Suppressor macrophage treated with lipopolysaccharide for 1 hour (primary cell): ENCODE measurements at places on chromosomes 4 and X.
A peak's percentile ranks its signal among the peaks of the same experiment; 100 is the strongest.

DNA sequence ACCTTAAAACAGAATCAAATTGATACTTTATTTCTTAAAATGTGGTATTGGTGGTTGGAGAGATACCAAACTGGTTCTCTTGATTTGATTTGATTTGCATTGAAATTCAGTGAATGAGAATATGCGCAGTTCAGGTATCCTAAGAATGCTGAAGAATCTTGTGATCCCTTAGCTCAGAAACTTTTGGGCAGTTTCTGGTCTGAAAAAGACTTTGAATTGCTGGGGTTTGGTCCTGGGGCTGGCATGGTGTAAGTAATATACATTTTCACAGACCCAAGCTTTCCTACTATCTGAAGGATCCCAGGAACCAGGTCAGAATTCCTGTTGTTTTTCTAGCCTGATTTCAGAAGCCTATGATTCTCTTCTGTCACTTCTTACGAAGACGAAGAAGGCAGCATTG lies 6.6 kb downstream of the RAB33B start:
- no peak for DNase-seq

DNA sequence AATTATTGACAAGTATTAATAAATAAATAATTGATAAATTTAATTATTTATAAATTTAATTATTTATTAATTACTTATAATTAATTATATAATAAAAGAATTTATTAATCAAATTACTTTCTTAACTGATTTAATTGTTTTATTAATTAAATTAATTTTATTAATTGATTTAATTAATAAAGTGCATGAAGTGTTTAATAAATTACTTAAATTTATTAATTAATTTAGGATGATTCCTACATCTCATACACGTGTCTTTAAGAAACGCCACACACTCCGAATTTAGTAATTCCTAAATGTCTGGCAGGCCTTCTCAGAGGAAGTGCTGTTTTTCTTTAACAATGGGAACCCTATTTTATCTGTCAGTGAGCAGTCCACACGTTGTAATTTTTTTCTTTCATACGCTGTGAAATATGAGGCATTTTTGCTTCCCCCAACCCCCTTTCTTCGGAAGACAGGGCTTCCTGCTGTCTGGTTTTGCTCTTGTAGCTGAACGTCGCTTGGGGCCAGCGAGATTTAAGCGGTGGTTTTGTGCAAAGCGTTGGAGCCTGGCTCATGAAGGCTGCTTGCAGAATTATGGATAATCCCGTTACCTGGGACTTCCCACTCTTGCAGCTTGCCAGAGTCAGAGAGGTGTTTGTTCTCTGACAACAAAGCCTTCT lies 46.8 kb downstream of the CRLF2 start:
- peak; percentile 89 for DNase-seq

DNA sequence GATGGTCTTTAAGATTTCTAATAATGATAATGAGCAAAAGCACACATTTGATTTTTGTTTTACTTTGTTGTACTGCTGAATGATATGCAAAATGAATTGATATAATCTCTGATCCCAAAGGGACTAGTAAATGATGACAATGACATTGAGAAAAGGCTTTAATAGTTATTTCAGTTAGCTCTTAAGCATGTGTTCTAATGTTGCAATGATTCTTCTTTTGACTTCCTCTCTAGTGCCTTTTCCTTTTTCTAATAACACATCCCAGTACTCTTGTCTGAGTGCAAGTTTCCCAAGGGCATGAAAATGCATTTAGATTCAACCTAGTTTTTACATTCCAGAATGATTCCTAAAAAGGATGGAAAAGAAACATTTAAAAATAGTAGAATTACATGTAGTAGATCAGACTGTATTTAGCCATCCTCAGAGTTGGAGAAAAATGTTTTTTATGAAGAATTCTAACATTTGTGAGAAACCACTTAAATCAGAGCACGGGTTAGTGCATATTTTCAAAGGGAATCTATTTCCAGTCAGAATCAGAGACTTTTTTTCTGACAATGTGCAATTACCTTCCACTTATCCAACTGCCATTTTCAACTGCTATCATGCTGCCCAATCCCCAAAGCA lies 508.8 kb downstream of the C4orf33 start:
- DNase-seq = no peak

DNA sequence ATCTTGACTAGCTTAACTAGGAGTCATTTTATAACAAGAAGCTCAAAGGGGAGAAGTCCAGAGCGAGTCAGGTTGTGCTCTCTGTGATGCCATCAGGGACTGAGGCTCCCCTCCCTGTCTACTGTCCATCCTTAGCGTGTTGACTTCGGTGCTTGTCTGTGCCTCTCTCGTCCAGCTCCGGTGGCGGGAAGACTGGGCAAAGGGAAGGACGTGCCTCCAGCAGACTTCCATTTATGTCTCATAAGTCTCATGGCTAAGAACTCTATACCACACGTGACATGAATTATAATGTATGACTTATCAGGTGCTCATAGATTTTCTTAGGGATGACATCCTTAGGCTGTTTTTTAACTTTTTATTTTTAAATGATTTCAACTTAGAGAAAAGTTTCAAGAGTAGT lies 92.6 kb upstream of the TLR2 start:
- DNase-seq = no peak

- no peak for DNase-seq
Measured at GRCh38 chr4:169033660-169034059, 23.6 kb upstream of the CBR4 start.

- peak; percentile 30 for DNase-seq
Measured at GRCh38 chr4:171812665-171813525, at the start of gene GALNTL6. Gene GALNTL6, plus strand, starts transcription at chr4:171813404.

DNA sequence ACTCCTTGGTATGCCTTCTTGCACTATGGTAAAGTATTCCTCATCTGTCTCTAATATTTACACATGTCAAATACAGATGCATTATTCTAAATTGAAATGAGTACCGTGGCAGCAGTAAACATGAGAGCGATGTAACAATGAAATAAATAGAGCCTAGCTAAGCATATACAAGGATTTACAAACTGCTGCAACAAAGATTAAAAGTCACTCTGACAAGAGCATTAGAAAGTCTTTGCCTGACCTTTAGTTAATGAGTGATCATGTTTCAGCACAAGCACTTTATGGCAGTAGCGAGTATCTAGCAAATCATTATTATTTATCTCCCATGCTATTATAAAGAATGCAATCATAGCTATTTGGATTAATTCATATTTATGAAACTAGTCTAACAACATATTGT lies 547.0 kb upstream of the NDST4 start:
- no peak for DNase-seq

DNA sequence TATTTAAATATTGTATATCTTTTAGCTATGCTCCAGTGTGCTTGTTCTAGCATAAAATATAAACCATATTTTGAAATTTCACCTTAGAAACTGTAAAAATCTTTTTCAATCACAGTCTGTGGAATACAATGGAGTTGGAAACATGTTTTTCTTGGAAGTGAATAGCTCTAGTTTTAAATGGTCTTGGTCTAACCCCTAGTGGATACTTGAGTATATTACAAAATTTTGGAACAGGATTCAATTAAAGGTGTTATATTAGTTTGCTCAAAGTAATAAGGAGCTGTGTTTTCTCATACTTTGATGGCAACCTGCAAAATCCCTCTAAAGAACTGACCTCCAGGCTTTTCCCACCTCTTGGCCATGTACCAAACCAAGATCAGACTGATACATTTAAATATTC lies 48.2 kb downstream of the STK26 start:
- DNase-seq = peak; percentile 23

GRCh38 chrX:107454302-107454701 lies 4.8 kb downstream of the FRMPD3 start:
- DNase-seq = no peak

DNA sequence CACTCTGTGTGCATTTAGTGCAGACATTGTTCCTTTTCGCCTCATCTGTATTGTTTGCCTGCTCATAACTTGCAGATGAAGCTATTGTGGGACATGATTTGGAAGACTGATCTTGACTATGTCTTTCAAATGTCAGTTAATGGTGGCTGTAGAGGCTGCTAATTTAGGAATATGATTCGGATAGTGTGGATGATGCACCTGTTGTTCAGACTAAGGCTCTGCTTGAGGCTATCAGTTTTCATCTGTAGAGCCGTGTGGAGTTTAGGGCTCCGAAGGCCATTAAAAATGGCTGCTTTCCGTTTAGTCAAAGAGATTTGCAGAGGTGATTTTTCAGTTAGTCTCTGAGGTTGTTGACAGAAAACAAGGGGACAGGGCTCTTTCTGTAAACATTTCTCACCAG lies 102.0 kb downstream of the GBA3 start:
- no peak for DNase-seq

DNA sequence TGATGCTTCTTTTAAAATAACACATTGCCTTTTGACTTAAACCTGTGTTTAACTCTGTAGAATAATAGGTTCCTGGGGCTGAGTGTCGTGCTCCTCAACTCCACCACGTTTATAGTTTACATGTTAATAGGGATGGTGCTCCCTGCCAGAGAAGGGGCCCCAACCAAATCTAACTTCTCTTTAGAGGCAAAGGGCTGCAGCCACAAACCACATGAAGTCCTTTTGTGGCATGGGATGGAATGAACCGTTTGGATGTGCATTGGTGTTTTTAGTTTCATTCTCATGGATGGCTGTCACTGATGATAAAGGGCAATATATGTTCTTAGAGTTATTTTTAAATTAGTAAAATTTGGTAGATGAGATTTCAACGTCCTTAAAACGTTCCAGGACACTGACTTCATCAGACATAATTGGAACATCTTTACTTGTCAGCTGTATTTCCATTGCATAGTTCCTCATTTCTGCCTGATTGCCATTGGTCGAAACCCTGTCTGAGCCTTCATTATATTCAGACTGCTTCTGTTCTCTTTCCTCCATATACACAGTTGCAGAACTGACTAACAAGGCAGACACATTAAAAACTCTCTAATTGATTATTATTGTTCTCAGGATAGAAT lies 60.4 kb upstream of the HPF1 start:
- DNase-seq = peak; percentile 11

DNA sequence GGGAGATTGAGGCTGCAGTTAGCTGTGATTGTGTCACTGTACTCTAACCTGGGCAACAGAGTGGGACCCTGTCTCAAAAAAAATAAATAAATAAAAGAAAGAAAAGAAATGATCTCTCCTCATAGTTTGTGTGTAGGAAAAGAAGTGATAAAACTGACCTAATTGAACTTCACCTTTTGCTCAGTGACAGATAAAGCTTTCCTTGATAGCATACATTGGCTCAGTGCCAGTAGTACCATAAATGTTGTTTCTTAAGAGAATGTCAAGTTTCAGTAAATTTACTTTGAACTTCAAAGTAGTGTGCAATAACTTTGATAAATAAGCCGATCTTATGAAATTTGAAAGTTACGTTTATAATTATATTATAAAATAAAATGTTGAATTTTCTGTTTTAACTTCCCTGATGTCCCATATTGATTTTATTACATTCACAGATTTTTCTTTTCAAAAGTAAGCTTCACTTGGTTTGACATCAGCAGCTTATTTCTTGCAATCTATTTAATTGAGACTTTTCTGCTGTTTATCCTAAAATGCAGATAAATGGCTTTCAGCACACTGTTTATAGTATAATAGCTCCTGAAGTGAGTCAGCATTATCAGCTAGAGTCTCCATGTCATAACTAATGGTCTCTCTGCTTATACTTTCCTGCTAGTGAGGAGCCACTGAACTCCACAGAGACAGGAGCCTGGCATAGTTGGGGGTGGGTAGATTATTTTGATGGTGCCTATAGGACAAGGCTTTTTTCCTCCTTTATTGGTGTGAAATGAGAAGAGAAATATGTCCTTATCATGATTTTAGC lies 330.1 kb downstream of the BMPR1B start:
- no peak for DNase-seq

- DNase-seq = no peak
Measured at GRCh38 chr4:102647117-102647516, 113.7 kb downstream of the MANBA start.

DNA sequence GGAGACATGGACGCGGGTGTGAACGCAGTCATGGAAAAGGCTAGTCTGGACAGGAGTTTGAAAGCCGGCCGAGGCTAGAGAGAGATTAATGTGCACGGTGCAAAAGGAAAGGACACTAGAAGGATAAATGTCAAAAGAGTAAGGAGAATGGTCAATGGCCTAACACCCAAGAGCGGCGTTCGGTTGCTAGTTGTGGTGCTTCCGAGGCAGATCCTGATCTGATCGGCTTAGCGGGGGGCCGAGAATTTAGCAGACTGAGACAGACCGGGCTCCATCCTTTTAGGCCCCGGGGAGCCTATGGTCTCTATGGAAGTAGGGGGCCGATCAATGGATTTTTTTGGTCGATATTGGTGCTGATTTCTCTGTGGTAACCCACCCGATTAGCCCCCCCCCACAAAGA lies 6.9 kb downstream of the GAGE10 start:
- DNase-seq = no peak

DNA sequence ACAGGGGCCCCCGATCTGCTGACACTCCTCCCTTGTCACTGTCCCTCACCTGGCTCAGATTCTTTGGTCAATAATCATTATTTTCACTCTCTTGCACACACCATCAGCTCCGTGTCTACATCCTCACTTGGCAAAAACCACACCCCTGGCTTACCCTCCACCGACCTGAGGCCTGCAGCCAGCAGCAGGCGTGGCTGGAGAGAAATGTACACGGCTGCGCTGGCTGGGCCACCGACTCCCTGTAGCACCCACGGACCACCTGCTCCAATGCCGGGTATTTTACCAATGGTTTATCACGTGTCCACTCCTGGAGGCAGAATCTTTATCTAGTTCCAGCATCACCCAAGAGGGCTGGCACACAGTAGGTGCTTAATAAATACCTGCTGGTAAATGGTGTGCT lies 98.4 kb downstream of the WFS1 start:
- no peak for DNase-seq

GRCh38 chr4:148779771-148780170 lies 337.6 kb upstream of the NR3C2 start:
- no peak for DNase-seq

DNA sequence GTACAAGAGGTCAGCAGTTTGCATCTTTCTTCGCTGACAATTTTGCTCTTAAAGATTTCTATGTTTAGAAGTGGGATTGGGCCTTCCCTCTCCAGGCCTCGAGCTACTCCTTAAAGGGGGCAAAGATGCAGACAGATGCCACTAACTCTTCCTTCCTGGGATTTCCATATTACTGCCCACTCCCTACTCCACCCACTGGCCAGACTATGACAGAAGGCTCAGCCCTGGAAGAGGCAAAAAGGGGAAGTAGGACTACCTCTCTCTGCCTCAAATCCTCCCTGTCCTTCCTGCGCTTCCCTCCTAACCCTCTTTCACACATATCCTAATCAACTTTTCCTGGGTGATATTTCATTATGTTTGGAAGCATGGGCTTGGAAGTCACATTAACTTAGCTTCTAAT lies 58.3 kb downstream of the EVC2 start:
- DNase-seq = peak; percentile 54

GRCh38 chr4:97106161-97106560 lies 1037.1 kb downstream of the STPG2 start:
- DNase-seq = no peak

GRCh38 chrX:12767856-12768255 lies 23.4 kb upstream of the PRPS2 start:
- no peak for DNase-seq
